CD8-positive, alpha-beta memory T cell (primary cell): ENCODE measurements at places on chromosomes 2 and 18. TPM values are rescaled to one million over a fixed set of nuclear protein-coding genes. Genes with fewer than 3 reads are reported as not detected.
A peak's percentile ranks its signal among the peaks of the same experiment; 100 is the strongest.

The DCC gene
- total RNA-seq = not detected

The CDC42EP3 gene
- total RNA-seq = 39.1 TPM

The UCN gene
- 2.6 TPM for total RNA-seq

The SCYGR8 gene
- not detected for total RNA-seq

The PRSS56 gene
- not detected for total RNA-seq

The VIL1 gene
- not detected for total RNA-seq

The RNU2-63P gene
- 35.8 TPM for total RNA-seq

The ZNF638 gene
- total RNA-seq = 83.4 TPM

The SPDYA gene
- 0.83 TPM for total RNA-seq

The CASP8 gene
- 48.1 TPM for total RNA-seq

GRCh38 chr18:24600076-24600654, 139.7 kb downstream of the HRH4 start:
- H3K4me1 ChIP-seq = no peaks in the 10 kb centered on the region
- H3K27me3 ChIP-seq = no peaks in the 10 kb centered on the region
- DNase-seq = no peak

- H3K27ac ChIP-seq = no peak overlapping the region
- no peak for DNase-seq
- H3K4me1 ChIP-seq = no peaks in the 10 kb centered on the region
Observed at GRCh38 chr2:211426240-211426639, 869.8 kb downstream of the CPS1 start.

GRCh38 chr18:56314396-56314795, 324.0 kb downstream of the TXNL1 start:
- no peaks in the 10 kb centered on the region for H3K36me3 ChIP-seq
- no peak overlapping the region for H3K4me3 ChIP-seq
- H3K27ac ChIP-seq = no peak overlapping the region
- no peaks in the 10 kb centered on the region for H3K27me3 ChIP-seq
- no peak for DNase-seq
- H3K4me1 ChIP-seq = no peaks in the 10 kb centered on the region

GRCh38 chr18:21820033-21820810, 79.6 kb downstream of the MIB1 start:
- no peak for DNase-seq
- no peaks in the 10 kb centered on the region for H3K27me3 ChIP-seq
- H3K4me3 ChIP-seq = no peak overlapping the region
- H3K36me3 ChIP-seq = no peaks in the 10 kb centered on the region

- no peak for DNase-seq
- H3K4me3 ChIP-seq = no peak overlapping the region
- H3K4me1 ChIP-seq = no peaks in the 10 kb centered on the region
- H3K27ac ChIP-seq = no peak overlapping the region
- no peaks in the 10 kb centered on the region for H3K36me3 ChIP-seq
Observed at GRCh38 chr2:235810252-235810651, 316.4 kb downstream of the AGAP1 start.

- no peak for DNase-seq
- no peaks in the 10 kb centered on the region for H3K27me3 ChIP-seq
- H3K4me3 ChIP-seq = no peak overlapping the region
- no peak overlapping the region for H3K27ac ChIP-seq
Observed at GRCh38 chr2:79981316-79981715, 323.2 kb downstream of the LRRTM1 start.

DNA sequence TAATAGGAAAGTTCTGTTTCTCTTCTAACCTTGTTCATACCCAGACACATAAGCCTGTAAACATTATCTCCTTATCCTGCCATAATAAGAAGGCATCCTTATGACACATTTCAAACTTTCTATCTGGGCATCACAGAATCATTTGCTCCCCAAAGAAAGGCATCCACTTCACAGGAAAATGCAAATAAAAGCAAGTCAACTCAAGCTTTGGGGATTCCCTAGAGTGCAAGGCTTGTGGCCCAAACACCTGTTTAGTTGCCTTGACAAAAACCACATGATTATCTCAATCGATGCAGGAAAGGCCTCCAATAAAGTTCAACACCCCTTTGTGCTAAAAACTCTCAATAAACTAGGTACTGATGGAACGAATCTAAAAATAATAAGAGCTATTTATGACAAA, 195.7 kb upstream of the GALNT5 start:
- H3K27ac ChIP-seq = no peak overlapping the region
- no peaks in the 10 kb centered on the region for H3K27me3 ChIP-seq
- no peak overlapping the region for H3K4me3 ChIP-seq
- H3K36me3 ChIP-seq = no peaks in the 10 kb centered on the region

- no peak overlapping the region for H3K4me3 ChIP-seq
- peaks cover 6% of the 10 kb centered on the region for H3K36me3 ChIP-seq
- H3K27me3 ChIP-seq = no peaks in the 10 kb centered on the region
- DNase-seq = no peak
- peaks cover 8% of the 10 kb centered on the region for H3K4me1 ChIP-seq
Observed at GRCh38 chr2:71346065-71346464, 14.5 kb downstream of the ZNF638 start.

DNA sequence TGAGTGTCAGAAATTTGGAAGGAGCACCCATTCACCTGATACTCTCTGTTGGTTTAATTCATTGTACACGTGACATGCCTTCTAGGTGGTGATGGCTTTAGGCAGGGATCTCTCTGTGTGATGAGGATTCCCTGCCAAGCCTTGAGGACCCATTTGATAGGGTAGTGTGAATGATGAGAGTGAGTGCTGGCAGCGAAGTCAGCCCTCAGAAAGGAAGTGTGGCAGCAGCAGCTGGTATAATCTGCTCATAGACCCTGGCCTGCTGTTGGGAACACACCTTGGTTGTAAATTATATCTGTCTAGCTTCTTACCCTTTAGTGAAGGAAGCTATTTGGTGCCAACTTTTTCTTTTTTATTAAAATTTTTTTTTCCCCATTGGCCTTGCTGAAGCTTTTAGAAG, 164.5 kb downstream of the HAUS1 start:
- DNase-seq = no peak
- H3K27me3 ChIP-seq = no peaks in the 10 kb centered on the region
- no peaks in the 10 kb centered on the region for H3K4me1 ChIP-seq
- H3K36me3 ChIP-seq = peaks cover 6% of the 10 kb centered on the region

DNA sequence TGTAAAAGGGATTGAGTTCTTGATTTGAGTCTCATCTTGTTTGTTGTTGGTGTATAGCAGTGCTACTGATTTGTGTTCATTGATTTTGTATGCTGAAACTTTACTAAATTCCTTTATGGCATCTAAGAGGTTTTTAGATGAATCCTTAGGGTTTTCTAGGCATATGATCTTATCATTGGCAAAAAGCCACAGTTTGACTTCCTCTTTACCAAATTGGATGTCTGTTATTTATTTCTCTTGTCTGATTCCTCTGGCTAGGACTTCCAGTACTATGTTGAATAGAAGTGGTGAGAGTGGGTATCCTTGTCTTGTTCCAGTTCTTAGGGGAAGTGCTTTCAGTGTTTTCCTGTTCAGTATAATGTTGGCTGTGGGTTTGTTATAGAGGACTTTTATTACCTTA, 4.8 kb downstream of the ANKAR start:
- H3K4me1 ChIP-seq = peaks cover 11% of the 10 kb centered on the region
- H3K27ac ChIP-seq = no peak overlapping the region
- no peak overlapping the region for H3K4me3 ChIP-seq
- H3K27me3 ChIP-seq = no peaks in the 10 kb centered on the region
- no peak for DNase-seq

GRCh38 chr2:10170256-10170655, 47.7 kb downstream of the RRM2 start:
- no peak overlapping the region for H3K4me3 ChIP-seq
- no peak overlapping the region for H3K27ac ChIP-seq
- H3K4me1 ChIP-seq = no peaks in the 10 kb centered on the region
- H3K27me3 ChIP-seq = no peaks in the 10 kb centered on the region
- H3K36me3 ChIP-seq = no peaks in the 10 kb centered on the region

DNA sequence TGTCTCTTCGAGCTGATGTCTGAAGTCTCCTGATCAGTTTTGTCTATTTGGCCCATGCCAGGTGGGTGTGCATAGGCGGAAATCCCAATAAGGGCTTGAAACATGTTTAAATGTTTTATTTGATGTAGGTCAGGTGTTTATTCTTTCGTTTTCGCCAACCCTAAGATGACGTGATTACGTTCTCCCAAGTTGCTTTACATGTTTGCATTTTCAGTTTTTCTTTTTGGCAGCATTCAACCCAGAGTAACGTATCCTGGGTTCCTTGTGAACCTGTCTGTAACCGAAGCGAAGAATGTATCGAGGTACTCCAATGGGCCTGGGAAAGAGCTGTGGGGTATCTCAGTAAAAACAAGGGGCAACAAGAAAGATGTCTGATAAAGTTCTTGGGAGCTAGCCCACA, 3.1 kb downstream of the ALPK2 start:
- no peak overlapping the region for H3K27ac ChIP-seq
- DNase-seq = no peak
- H3K27me3 ChIP-seq = no peaks in the 10 kb centered on the region
- H3K36me3 ChIP-seq = no peaks in the 10 kb centered on the region
- no peak overlapping the region for H3K4me3 ChIP-seq

GRCh38 chr2:147546109-147546508, 298.7 kb upstream of the ACVR2A start:
- no peak overlapping the region for H3K4me3 ChIP-seq
- no peaks in the 10 kb centered on the region for H3K4me1 ChIP-seq

- H3K36me3 ChIP-seq = no peaks in the 10 kb centered on the region
- no peak overlapping the region for H3K27ac ChIP-seq
- DNase-seq = no peak
- H3K4me3 ChIP-seq = no peak overlapping the region
Observed at GRCh38 chr2:150425121-150425955, 62.1 kb downstream of the RND3 start.

- H3K4me3 ChIP-seq = no peak overlapping the region
- no peak for DNase-seq
- H3K27me3 ChIP-seq = no peaks in the 10 kb centered on the region
Observed at GRCh38 chr18:7273301-7273921, 42.5 kb downstream of the LRRC30 start.

DNA sequence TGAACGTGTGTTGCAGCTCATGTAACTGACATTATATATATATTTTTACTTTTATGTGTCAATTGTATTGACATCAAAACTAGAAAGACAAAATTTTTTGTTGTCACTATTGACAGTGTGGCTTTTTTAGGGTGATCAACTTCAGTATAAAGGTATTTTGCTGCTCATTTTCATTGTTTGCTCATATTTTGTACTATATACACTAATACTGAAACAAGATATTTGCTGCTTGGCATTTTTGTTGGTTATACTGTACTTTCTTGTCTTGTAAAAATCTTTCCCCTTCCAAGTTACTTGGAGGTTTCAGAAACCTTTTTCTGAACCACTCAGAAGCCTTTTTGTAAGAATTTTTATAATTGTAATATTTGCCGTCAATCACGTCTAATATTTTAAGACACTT, 16.5 kb downstream of the AFTPH start:
- H3K4me1 ChIP-seq = peaks cover 5% of the 10 kb centered on the region
- H3K36me3 ChIP-seq = no peaks in the 10 kb centered on the region
- no peak overlapping the region for H3K4me3 ChIP-seq
- H3K27ac ChIP-seq = no peak overlapping the region

- no peak overlapping the region for H3K4me3 ChIP-seq
- no peaks in the 10 kb centered on the region for H3K36me3 ChIP-seq
- DNase-seq = no peak
- H3K27ac ChIP-seq = no peak overlapping the region
- H3K27me3 ChIP-seq = no peaks in the 10 kb centered on the region
Observed at GRCh38 chr18:29586210-29586609, 1409.3 kb upstream of the CDH2 start.

GRCh38 chr2:225637259-225637658, 237.7 kb downstream of the NYAP2 start:
- no peak for DNase-seq
- H3K4me3 ChIP-seq = no peak overlapping the region
- peaks cover 3% of the 10 kb centered on the region for H3K27me3 ChIP-seq
- H3K27ac ChIP-seq = no peak overlapping the region
- no peaks in the 10 kb centered on the region for H3K36me3 ChIP-seq

DNA sequence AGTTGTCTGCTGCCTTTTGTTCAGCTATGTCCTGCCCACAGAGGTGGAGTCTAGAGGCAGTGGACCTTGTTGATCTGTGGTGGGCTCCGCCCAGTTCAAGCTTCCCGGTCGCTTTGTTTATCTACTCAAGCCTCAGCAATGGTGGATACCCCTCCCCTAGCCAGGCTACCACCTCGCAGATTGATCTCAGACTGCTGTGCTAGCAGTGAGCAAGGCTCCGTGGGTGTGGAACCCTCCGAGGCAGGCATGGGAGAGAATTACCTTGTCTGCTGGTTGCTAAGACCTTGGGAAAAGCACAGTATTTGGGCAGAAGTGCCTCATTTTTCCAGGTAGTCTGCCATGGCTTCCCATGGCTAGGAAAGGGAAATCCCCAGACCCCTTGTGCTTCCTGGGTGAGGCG, 146.0 kb downstream of the KCNJ3 start:
- H3K27ac ChIP-seq = no peak overlapping the region
- no peaks in the 10 kb centered on the region for H3K27me3 ChIP-seq
- no peak for DNase-seq
- H3K4me1 ChIP-seq = no peaks in the 10 kb centered on the region

GRCh38 chr2:213740453-213740852, 456.2 kb downstream of the SPAG16 start:
- no peak for DNase-seq
- no peaks in the 10 kb centered on the region for H3K4me1 ChIP-seq
- H3K27ac ChIP-seq = no peak overlapping the region
- H3K36me3 ChIP-seq = no peaks in the 10 kb centered on the region

GRCh38 chr2:120470041-120470965, 124.4 kb downstream of the INHBB start:
- no peak overlapping the region for H3K27ac ChIP-seq
- H3K36me3 ChIP-seq = no peaks in the 10 kb centered on the region
- peak; percentile 2 for DNase-seq
